ENCODE measurements at places on chromosomes 16 and 17.

- no peak for DNase-seq
Observed at GRCh38 chr16:20249211-20249610, 78.1 kb downstream of the GP2 start.

GRCh38 chr17:78888941-78889518 lies 14.0 kb downstream of the CEP295NL start:
- DNase-seq: no peak

DNA sequence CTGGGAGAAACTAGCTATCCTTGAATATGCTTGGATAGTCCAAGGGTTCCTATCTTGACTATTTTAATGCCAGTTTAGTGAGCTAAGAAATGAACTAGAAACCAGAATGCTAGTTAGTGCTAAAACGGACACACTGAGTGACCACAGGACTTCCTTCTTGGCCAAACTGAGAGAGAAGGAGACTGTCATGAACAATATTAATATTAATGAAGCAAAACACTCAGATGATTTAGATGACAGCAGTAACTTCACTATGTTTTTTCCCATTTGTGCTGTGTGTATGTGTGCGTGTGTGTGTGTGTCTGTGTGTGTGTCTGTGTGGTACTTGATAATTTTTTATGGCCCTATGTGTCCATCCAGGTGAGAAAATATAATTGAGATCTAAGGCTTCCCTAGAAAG lies 2.2 kb upstream of the ATXN1L start:
- DNase-seq: no peak

- no peak for DNase-seq
Observed at GRCh38 chr16:64287655-64288528, 834.0 kb downstream of the CDH11 start.

DNA sequence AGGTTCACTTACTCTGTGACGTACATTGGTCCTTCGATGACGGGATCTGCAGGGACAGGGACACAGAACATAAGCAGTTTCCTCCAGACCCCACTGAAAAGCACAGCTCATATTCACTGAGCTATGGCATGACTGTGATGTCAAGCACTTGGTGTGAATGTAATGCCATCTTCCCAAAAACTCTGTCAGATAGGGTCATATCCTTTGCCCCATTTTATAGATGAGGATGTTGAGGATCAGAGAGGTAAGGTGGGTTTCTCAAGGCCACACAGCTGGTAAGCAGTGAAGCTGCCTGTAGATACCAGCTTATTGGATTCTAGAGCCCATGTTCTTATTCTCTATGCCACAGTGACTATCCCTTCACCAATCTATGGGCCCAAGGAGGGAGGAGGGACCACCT lies 2.5 kb downstream of the ERN2 start:
- no peak for DNase-seq
